Hindlimb muscle (tissue), 1 donor: ENCODE measurements at places on chromosomes 7 and 10. TPM values are rescaled to one million over a fixed set of nuclear protein-coding genes. Genes with fewer than 3 reads are reported as not detected.

Gene PTER
- polyA plus RNA-seq: 7.1 TPM

Gene FZD8
- polyA plus RNA-seq: 24.5 TPM

Gene JCAD
- polyA plus RNA-seq: 22.9 TPM

DNA sequence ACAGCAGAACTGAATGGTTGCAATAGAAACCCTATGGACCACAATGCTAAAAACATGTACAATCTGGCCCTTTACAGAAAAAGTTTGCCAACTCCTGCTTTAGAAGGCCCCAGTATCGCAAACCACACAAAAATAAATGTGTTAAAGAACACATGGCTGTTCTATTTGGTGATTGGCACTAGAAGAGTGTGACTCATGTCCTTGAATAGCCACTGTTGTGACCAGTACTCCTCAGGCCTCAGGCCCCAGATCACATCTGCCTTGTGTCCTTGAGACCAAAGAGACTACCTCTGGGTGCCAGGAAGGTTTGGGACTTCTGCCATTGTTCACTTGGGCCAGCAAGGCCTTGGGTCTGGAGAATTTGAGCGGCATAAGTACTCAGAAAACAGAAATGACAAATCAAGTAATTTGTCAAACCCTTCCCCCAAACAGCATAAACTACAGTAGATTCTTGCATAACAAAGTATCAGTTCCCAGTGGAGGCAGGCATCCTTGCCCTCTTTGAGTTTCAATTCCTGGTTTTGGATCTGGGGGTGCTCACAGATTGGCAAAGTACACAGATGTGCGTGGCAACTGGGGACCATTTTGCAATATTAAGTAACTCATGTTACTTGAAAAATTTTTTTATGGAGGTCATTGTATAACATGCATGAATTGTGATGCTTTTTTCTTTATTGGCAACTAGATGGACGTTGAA is 50.2 kb downstream of the MTURN start:
- no peak for DNase-seq
